ENCODE measurements at places on chromosomes 12 and 14.
A peak's percentile ranks its signal among the peaks of the same experiment; 100 is the strongest.

- peak; percentile 28 for DNase-seq
These were observed 146.3 kb downstream of the CAND1 start for GRCh38 chr12:67415473-67415872.

GRCh38 chr12:116657921-116658495 is 79.9 kb downstream of the SPRING1 start:
- no peak for DNase-seq

GRCh38 chr12:30166006-30166795 is 382.5 kb upstream of the TMTC1 start:
- DNase-seq: no peak

GRCh38 chr12:69042970-69043369 is 110.0 kb upstream of the CPM start:
- peak; percentile 58 for DNase-seq

DNA sequence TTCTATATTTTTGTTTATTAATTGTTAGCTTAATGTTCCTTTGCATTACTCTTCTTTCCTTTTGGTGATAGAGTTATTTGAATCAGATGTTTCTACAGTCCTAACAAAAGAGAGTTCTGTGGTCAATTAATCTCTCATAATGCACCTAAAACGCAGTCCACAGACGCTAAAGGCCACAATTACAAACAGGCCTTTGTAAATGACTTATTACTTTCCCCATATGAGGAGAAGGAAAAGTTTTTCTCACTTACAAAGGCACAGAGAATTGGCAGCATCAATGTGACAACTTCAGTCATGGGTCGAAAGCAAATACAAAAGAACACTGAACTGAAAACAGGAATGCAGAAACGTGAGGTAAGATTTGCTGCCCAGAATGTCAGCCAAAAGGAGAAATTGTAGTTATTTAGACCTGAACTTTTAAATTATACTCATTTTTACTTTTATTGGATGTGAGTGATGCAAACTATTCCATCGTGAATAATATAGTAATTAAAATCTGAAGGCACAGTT is 142.0 kb upstream of the SYT10 start:
- DNase-seq: no peak

- DNase-seq: no peak
These were observed 1.7 kb downstream of the ABCD2 start for GRCh38 chr12:39617887-39618286.

GRCh38 chr14:104680806-104681688 is 8.4 kb upstream of the INF2 start:
- no peak for DNase-seq

DNA sequence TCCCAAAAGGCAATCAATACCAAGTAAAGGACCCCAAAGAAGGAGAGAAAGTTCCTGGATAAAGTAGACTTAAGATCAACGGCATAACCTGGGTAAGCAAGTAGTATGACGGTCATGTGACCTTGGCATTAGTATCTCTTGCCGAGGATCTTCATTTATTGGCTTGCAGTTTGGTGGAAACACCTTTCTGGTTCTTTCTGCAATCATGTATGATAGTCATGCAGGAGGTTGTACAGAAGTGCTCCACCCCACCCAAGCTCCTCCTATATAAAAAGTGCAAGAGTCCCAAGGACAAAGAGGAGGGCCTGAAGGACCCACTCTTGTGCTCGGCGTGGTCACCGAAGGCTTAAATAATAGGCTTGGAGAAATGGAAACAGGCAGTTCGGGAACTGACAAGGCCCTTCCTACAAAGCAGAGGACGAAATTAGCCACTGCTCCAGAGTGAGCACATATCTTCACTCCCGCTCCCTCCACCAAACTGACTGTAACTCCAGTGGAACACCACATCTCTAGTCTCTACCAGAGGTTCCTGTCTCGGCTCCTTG is 750 bp downstream of the CS start:
- DNase-seq: no peak

DNA sequence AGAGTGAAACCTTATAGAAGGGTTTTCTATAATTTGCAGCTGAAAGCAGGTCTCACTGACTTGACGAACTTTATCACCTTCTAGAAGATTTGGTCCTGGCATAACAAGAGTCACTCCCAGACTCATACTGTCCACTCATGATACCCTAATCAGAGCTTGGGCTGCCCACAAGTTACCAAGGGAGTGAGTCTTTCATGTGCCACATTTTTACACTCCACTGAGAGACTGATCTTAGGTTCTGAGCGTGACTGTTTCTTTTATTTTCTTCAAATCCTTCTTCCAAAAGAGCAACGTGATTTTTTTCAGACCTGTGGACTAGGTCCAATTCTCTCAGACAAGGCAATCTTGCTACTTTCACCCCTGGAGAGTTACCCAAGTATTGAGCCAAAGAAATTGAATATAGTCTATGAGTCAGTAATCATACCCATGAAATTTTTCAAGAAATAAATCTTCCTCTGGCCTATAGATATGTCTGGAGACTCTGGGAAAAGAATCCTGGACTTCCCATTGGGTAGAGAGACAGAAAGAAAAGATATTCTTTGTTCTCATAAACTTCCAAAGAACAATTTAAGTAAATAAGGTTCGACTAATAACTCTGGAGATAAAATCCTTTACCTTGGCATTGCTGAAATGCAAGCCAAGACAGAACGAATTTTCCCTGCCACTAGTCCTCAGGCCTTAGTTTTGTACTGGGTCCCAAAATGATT is 26.9 kb downstream of the SIX1 start:
- no peak for DNase-seq

DNA sequence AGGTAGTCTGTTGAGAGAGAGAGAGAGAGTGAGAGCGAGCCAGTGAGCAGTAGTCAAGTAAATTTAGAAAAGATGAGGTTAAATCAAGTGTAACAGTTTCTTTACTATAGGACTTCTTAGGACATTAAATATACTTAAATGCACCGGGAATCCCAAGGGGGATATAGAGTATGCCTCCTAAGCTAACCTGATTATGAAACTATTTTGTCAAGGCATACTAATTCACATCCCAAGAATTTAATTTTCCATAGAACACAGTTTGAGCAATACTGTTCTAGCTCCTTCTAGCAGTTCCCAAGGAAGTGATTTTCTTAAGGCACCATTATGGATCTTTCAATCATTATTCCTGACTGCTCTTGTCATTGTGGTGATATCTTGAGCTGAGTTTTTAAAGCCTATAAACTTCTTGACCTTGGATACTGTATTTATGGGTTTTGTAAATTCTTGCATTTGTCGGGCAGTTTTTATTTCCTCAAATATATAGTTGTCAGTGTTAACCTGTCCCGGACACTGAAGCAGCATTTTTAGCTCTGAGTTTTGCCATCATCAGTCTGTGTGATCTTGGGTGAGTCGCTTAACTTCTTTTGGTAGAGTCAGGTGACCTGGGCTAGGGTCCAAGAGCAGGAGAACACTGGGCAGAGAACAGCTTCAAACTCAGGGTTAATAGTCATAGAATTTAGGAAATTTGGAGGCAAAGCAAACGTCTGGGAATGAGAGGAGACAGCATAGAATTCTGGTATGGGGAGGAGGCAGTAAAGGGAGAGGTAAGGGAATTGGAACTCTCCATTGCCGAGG is 196.5 kb upstream of the FRMD6 start:
- DNase-seq: no peak

GRCh38 chr12:45725631-45726602 is 3.6 kb upstream of the ARID2 start:
- peak; percentile 24 for DNase-seq

DNA sequence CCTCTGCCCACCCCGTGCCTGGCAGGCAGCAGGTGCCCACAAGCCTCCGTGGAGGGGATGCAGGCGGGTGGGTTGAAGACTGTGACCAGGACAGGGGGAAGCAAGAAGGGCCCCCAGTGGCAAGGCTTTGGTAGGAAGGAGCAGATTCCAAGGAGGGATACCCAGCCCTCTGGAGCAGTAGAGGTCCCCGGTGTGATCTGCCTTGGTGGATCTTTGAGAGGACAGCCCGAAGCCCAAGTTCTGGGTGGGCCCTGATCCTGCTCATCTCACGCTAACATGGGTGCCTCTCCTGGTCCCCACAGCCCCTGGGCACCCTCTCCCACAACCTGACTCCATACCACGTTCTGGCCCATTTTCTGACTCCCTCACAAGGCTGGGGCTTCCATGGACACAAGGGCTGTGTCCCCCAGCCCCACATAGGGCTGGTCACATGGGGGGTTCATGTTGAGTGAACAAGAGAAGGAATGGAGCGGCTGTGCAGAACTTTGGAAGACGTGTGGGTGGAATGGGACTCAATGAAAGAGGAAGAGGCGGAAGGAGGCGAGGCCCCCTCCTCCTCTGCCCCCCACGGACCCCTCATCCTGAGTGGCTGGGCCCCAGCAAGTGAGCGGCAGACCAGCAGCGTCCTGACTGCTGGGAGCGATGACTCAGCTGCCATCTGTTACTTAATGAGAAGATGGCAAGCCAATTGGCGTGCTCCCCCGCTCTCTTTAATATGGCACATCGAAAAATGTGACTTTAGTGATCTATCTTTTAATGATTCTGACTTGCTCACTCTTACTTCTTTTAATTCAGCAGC is 77.0 kb upstream of the BCL11B start:
- no peak for DNase-seq

DNA sequence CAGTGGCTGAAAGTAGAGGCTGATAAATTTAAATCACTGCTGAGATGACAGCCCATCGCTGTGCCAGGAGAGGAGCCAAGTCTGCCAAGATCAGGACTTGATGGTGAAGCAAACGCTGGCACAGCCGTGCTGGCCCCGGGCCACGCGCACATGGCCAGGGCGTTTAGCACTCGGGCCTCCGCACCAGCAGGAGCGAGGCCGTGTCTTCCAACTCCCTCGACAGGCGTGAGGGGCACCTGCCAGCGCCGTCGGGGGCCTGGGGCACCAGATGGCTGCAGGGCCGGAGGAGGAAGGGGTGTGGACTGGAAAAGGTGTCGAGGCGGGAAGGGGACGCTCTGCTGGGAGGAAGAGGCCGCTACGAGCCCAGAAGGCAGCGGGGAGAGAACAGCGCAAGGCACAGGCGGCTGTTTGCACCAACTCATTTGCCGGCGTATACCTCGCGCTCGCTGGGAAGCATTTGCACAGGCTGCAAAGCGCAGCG is 29.5 kb downstream of the RIMBP2 start:
- no peak for DNase-seq

DNA sequence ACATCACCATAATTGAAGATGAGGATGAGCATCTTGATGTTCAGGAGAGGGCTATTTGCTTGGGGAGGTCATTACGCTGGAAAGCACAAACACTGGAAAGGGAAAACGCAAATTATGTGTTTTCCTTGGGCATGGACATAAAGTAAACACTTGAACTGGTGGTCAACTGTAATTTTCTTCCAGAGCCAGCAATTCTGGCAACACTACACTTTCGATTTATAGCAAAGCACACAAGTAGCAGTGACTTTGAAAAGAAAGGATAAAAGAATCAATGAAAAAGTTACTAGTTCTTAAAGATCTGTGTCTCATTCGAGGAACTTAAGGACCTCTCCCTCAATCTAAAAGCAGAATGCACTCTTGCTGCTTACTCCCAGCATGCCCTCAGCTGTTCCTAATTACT is 2.2 kb downstream of the CLEC14A start:
- DNase-seq: no peak

GRCh38 chr14:64947710-64948611 is 5.4 kb upstream of the GPX2 start:
- no peak for DNase-seq

DNA sequence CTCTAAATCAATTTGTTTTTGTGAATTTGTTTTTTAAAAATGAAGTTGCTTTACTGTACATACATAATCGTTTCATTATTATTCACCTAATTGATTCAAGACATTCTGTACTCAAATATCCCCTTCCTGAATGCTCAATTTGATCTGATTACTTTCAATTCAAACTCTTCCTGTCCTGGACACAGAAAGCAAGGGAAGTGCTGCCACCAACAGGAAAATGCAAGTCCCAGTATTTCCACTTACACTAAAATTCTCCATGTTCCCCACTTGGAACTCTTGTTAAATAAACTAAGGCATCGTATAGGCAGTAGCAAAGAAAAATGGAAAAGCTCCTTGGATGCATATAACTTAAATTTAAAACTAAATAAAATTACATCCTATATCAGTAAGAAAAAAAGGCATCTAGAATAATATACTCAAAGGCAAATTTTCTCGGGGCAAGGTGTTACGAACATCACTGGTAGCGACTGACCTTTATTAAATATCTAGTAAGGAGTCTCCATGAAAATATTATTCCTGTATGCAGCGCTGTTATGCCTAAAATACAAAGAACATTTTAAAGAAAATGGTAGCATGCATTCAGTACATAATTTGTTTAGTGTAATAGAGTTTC is 72.0 kb upstream of the DBX2 start:
- peak; percentile 51 for DNase-seq

- DNase-seq: no peak
These were observed 189.4 kb downstream of the NTF3 start for GRCh38 chr12:5621329-5621728.

GRCh38 chr14:85308531-85309300 is 221.2 kb upstream of the FLRT2 start:
- DNase-seq: no peak

DNA sequence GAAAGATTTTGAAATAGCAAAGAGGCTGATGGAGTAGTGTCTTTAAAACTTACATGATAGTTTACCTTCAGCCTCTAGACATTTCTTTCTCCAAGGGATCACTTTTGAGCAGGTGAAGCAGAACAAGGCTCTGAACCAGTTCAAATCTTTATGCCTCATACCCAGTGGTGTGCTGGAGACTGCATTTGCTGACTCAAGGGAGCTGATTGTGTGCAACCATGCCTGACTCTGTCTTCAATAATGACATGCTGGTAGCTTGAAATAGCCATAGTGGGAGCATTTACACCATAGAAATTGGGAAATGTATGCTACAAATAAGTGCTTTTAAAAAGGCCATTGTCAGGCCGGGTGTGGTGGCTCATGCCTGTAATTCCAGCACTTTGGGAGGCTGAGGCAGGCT is 482.0 kb downstream of the TMTC2 start:
- DNase-seq: no peak

GRCh38 chr12:7994731-7995205 is 37.7 kb upstream of the FOXJ2 start:
- no peak for DNase-seq

DNA sequence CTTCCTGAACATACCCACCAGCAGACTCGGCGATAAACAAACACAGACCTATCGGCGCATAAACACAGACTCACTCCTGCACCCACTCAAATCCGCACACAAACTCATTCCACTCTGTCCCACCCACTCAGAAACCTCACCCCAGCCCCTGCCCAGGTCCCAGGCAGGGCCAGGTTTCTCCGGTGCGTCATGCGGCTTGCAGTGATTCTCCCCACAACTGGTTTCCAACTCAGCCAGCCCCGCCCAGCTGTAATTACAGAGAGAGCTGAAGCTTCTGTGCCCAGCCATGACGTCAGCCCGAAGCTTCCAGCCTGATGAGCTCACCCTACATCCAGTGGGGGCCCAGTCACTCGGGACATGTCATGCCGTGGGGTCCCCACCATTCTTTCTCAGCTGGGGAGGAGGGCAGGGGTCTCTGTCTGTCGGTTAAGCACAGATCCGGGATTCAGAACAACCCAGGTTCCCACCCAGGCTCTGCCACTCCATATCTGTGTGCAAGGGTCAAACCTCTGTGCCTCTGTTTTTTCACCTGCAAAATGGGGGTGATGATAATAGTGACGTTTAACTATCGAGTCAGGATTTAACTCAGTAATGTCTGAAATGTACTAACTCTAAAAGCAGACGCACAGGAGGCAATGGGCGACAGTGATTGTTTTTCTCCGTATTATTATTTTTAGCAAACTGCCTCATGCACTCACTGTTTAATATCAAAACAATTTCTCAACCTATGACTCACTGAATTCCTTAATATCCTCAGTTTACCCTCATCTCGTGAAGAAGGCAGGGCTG is 2.3 kb upstream of the HSPB8 start:
- DNase-seq: peak; percentile 43
